ENCODE measurements at places on chromosomes 4 and X. TPM values are rescaled to one million over a fixed set of nuclear protein-coding genes. Genes with fewer than 3 reads are reported as not detected.

Gene GLRB
- total RNA-seq = 0.42 TPM

Gene ERCC6L
- 8.2 TPM for total RNA-seq

Gene TLR1
- 4.7 TPM for total RNA-seq

Gene GABRG1
- total RNA-seq = not detected

Gene DIPK2B
- 2.5 TPM for total RNA-seq

Gene MAGEA12
- not detected for total RNA-seq

Gene NXF2
- total RNA-seq = not detected

Data from colonic mucosa (tissue), 4 donors.